ENCODE measurements at places on chromosomes 16 and 17. TPM values are rescaled to one million over a fixed set of nuclear protein-coding genes. Genes with fewer than 3 reads are reported as not detected.

The STAT5B gene
- total RNA-seq: 26.0 TPM

The TBKBP1 gene
- total RNA-seq: 15.5 TPM

The PRR29 gene
- total RNA-seq: 0.36 TPM

The PRKCB gene
- 0.70 TPM for total RNA-seq

The GP1BA gene
- not detected for total RNA-seq

The VPS35 gene
- 221 TPM for total RNA-seq

The MT1B gene
- not detected for total RNA-seq

The DPEP3 gene
- total RNA-seq: not detected

The MYL11 gene
- total RNA-seq: 4.0 TPM

DNA sequence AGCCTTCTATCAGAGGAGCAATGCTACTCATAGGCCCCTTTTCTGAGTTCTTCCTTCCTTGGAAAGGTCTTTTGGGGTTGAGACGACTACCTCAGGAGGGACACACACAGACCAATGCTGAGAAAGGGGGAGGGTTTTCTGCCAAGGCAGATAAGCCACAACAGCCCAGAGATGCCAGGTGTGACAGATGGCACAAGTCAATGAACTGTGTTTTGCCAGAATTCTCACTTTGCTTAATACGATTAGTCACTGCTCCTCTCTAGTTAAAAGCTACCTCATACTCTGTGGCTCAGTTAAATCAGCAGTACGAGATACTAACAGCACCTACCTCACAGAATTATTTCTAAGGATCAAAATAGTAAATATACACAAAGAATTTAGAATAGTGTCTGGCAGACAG lies 8.0 kb downstream of the BRD7 start:
- no peak for DNase-seq

DNA sequence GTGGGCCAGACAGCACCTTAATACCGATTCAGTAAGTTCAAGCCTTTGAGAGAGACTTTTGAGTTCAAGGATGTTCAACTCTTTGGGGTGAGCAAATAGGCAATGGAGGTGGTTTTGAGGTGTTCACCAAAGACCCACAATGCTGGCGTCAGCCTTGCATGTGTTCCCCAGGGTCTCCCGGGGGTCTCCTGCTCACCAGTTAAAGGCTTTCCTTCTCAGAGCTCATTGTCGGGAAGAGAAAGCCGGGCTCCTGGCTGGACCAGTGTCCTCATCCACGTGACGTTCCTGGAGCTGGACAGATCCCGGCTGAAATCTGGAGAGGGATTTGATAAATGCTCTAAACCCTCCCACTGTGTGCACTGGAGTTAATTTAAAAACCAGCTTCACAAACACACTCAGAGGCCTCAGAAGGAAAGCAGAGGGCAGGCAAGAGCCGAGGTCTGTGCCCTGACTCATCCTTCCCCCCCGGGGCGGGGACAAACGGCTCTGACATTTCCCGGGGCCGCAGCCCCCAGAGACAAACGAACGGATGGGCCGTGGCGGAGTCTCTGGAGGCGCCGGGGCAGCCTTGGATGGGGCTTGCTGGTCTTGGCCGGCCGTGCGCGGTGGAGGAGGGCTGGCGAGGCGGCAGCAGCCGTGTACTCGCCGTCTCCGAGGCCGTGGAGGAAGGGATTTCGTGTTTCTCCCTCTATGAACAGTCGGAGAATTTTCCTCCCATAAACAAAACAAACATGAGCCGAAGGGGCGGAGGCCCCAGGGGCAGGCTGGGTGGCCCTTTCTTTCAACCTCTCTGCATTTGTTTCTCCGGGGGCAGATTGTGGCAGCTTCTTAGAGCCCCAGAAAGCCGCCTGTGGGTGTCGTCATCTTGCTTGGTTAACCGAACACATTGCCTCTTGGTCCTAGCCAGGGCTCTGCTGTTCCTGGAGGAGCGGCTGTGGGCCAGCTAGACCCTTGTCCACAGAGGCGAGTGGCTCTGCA lies 94.2 kb downstream of the NTN1 start:
- peak; percentile 74 for DNase-seq

- DNase-seq: peak; percentile 30
Measured at GRCh38 chr17:45923511-45924268, 29.3 kb downstream of the MAPT start.

- peak; percentile 71 for DNase-seq
Measured at GRCh38 chr16:709566-710499, 4.2 kb upstream of the FBXL16 start.

GRCh38 chr16:21626659-21627277 lies 25.6 kb downstream of the IGSF6 start:
- DNase-seq: peak; percentile 64

DNA sequence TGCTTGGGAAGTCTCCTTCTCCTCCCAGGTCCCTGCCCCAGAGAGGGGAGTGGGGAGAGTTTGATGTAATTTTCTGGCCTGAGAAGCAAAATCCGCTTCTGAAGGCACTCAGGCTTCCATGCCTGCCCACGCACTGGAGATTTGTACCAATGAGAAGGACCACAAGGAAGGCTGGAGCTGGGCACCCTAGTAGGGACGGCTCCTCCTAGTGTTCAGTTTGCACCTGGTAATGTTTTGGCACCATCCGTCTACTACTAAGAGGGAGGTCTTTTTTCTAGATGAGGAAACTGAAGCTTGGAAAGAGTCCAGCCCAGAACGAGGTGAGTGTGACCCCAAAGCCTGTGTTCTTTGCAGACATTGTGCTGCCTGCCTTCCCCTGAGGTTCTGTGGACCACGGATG lies 83.6 kb upstream of the NLRP1 start:
- DNase-seq: no peak

- DNase-seq: no peak
Measured at GRCh38 chr17:5718726-5719125, 134.4 kb upstream of the NLRP1 start.

- no peak for DNase-seq
Measured at GRCh38 chr17:40515491-40516041, 14.1 kb upstream of the TNS4 start.

GRCh38 chr17:67390646-67391361 lies 13.7 kb downstream of the PITPNC1 start:
- DNase-seq: peak; percentile 46

GRCh38 chr17:601926-602303 lies 112.7 kb downstream of the VPS53 start:
- DNase-seq: no peak

DNA sequence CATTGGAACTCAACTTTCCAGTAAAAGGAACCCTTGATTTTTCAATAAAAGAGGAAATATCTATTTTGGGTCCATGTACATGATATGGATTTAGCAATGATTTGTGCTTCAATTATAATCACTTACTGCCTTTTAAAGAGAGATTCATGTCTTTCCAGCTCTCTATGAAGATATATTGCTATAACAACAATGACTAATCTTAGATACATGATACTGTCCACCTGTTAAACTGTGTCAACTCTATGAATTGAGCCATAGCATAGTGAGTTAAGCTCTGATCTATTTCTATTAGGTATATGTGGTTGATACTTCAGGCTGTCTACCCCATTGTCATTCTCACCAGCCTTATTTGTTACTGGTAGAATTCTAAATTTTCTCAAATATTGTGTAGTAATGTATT lies 15.0 kb upstream of the MPHOSPH6 start:
- DNase-seq: no peak

DNA sequence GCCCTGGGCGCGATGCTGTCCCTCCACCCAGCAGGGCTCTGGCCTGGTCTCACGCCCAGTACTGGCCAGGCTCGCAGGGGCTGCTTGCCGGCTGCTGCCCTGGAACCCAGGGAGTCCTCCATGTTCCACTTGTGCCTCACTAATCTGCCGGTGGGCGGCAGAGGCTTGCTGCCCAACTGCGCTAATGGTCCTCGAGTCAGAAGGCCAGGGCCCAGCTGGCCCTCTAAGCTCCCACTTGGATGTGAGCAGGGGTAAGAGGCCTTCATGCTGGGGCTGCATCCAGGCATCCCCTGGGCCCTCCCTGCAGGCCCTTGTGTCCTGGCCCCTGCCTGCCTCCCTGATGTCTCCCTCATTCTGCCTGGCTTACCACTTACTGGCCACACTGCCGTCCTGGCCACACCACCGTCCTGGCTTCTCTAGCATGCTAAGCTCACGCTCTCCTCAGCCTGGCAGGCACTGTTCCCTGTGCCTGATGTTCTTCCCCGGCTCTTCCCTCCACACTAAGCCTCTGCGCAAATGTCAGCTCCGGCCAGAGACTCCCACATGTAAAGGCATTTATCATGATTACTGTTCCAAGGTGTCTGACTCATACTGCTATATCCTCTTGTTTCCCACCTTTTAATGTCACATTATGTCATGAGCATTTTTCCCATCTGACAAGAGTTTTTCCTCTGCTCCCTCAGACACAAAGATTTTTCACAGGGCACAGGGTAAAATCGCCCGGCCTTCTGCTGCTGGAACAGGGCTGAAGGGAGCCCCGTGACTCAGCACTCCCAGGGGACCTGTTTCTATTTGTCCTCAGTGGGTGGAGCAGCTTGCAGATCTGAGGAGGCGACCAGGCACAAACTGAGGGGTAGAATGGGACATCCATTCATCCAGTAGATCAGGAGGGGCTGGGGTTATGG lies 15.9 kb downstream of the B9D1 start:
- DNase-seq: peak; percentile 84

- DNase-seq: no peak
Measured at GRCh38 chr16:4608704-4608980, 6.0 kb downstream of the UBALD1 start.

- no peak for DNase-seq
Measured at GRCh38 chr16:48180868-48181480, 25.2 kb upstream of the ABCC12 start.

All from hepatocyte (in vitro differentiated cells).